Activated B cell treated with CpG ODN at 0.5 μM for 24 hours (primary cell): ENCODE measurements at places on chromosomes 2 and 18.

- H3K36me3 ChIP-seq, result no peaks in the 10 kb centered on the region
- no peak overlapping the region for H3K4me3 ChIP-seq
Observed at GRCh38 chr2:48048476-48049171, 142.3 kb upstream of the FBXO11 start.

- no peak for DNase-seq
- H3K27me3 ChIP-seq, result peaks cover 79% of the 10 kb centered on the region
- peaks cover 31% of the 10 kb centered on the region for H3K4me1 ChIP-seq
- H3K27ac ChIP-seq, result no peak overlapping the region
- H3K36me3 ChIP-seq, result no peaks in the 10 kb centered on the region
- peak overlapping the region; percentile 44 for H3K4me3 ChIP-seq
Observed at GRCh38 chr2:176136374-176137251, 7.1 kb downstream of the HOXD8 start.

DNA sequence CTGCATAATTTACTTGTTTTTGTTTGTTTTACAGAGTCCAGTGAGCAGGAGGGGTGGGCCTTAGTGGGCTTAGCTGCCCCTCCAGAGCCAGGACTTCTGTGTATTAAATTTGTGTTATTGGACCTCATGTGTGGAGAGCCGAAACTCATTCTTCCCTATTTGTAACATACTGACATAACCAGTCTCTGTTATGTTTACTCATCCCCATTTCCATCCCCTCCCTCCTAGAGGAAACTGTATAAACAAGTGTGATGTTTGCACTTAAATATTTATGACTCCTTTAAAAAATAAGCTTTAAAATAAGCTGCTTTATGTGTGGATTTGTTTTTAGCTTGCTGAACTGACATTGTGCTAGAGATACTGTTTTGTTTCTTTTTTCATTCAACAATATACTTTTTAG, 13.8 kb downstream of the ZNF512 start:
- peaks cover 68% of the 10 kb centered on the region for H3K36me3 ChIP-seq
- H3K27me3 ChIP-seq, result no peaks in the 10 kb centered on the region
- H3K4me3 ChIP-seq, result no peak overlapping the region
- no peak overlapping the region for H3K27ac ChIP-seq
- H3K4me1 ChIP-seq, result peaks cover 19% of the 10 kb centered on the region
- no peak for DNase-seq

DNA sequence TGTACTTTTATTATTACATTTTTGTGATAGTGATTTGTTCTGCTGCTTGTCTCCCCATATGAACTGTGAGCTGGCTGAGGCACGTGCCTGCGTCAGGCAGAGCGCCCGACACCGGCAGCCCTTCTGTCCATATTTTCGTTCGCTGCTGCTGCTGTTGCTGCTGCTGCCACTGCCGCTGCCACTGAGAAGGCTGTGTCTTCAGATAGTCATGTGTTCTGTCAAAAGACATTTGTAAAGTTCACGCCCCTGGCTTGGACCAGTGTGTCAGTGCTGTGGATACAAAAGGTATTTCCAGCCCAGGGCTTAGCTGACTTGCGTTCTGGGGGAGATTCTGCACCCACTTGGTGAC, 47.0 kb downstream of the TWIST2 start:
- DNase-seq, result no peak
- no peak overlapping the region for H3K4me3 ChIP-seq
- H3K27me3 ChIP-seq, result peaks cover 2% of the 10 kb centered on the region
- no peak overlapping the region for H3K27ac ChIP-seq

DNA sequence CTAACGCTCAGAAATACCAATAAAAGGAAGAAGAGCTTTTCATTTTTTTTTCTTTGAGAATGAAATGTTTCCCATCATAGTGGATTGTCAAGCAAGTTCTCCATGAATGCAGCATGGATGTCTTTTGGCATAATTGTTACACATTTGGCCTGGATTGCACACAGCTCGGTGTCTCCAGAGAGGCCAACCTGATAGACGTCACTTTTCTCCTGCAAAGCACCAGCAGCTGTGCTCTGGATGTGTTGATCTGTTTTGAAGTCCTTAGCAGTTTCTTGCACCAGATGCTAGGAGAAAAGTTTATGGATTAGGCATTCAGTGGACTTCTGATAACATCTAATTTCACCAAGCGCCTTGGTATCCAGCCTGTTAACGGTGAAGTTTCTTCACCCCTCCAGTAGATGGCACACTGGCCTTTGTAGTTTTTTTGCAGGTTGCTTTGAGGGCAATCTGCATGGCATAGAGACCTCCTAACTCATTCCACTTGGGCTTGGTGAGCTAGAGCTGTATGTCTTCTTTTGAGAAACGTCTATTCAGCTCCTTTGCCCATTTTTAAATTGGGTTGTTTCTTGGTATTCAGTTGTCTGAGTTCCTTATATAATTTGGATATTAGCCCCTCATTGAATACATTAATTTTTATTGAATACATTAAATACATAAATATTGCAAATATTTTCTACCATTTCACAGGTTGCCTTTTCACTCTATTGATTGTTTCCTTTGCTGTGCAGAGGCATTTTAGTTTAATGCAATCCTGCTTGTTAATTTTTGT, 59.7 kb downstream of the PTH2R start:
- H3K4me1 ChIP-seq, result no peaks in the 10 kb centered on the region
- H3K36me3 ChIP-seq, result no peaks in the 10 kb centered on the region
- peaks cover 16% of the 10 kb centered on the region for H3K27me3 ChIP-seq
- no peak overlapping the region for H3K27ac ChIP-seq
- DNase-seq, result no peak
